ENCODE measurements at places on chromosomes 6 and 20. TPM values are rescaled to one million over a fixed set of nuclear protein-coding genes. Genes with fewer than 3 reads are reported as not detected.

Gene FBXO9
- 32.2 TPM for total RNA-seq

Gene ADTRP
- total RNA-seq = 0.92 TPM

Gene ID4
- 0.86 TPM for total RNA-seq

Gene TEAD3
- total RNA-seq = 7.3 TPM

Gene MAP3K5
- 2.1 TPM for total RNA-seq

Gene ZNF318
- total RNA-seq = 3.9 TPM

Gene DEF6
- not detected for total RNA-seq
